ENCODE measurements at places on chromosomes 16 and 17. TPM values are rescaled to one million over a fixed set of nuclear protein-coding genes. Genes with fewer than 3 reads are reported as not detected.
A peak's percentile ranks its signal among the peaks of the same experiment; 100 is the strongest.

DNA sequence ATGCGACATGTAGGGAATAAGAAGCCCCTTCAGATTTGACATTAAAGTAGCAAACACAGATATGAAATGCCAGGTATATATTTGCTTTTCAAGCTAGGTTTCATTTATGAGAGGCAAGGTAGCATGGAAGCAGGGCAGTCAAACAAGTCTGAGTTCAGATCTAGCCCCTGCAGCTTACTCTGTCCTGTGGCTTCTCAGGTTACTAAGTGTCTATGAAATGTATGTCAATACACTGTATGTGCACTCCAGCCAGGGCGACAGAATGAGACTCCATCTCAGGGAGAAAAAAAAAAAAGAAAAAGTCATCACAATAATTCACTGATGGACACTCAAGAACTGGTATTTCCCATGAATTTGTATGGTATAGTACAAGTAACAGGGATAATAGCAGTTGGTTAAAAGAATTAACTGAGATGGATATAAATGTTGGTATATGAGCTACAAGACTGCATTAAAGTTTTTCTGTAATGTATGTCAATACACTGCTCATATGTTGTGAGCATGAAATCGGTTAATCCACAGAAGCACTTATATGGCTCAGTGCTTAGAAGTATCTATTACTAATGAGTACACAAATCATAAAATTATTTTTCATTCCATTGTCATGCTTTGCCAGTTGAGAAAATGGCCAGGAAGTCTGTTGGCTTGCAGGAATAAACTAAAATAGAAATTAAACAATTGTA is 2.9 kb upstream of the WSB1 start:
- no peak for DNase-seq

GRCh38 chr17:35368081-35368830 is 5.2 kb downstream of the SLFN11 start:
- DNase-seq, result peak; percentile 37

GRCh38 chr16:66427871-66428681 is 981 bp downstream of the BEAN1 start:
- no peak for DNase-seq

GRCh38 chr17:50264263-50265113 is 9.8 kb upstream of the TMEM92 start:
- DNase-seq, result no peak

PPP1R27 gene
- not detected for total RNA-seq

HAS3 gene
- 0.20 TPM for total RNA-seq

TBC1D3B gene
- 2.6 TPM for total RNA-seq

Data from activated naive CD4-positive, alpha-beta T cell treated with anti-CD3 and anti-CD28 coated beads for 36 hours (primary cell).